ENCODE measurements at places on chromosomes 16 and 17.

DNA sequence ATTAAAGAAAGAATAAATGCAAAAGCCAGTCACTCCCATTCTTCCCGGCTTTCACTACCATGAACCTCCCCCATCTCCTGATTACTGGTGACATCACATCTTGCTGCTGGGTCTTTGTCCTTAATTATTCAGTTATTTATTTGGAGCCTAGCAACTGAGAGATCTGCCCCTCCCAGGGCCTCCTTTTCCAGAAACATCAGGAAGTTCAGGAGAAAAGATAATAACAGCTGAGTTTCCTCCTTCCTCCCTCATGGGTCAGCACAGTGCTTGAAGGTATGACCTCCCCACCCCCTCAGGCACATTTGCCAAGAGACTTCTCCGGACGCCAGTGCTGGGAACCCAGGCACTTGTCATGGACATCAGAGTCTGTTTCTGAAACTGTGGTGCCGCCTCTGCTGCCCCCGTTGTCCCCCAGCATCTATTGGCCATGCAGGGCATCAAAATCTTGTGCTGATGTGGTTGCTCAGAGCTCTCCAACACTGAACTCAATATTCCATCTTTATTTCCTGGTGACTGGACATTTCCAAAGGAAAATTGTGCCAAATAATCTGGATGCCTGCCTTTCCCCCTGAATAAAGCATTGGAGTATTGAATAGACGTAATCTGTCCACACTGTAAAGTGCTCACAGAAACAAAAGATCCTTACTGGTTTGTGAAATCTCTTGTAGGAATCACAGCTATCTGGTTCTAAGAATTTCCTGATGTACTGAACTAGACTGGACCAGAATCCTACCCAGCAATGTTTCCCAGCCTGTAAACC is 71.8 kb downstream of the ZNF18 start:
- DNase-seq, result no peak

GRCh38 chr16:19095654-19096053 is 18.1 kb upstream of the ITPRIPL2 start:
- DNase-seq, result no peak

- no peak for DNase-seq
Measured at GRCh38 chr17:41547921-41548843, 20.1 kb upstream of the KRT19 start.

DNA sequence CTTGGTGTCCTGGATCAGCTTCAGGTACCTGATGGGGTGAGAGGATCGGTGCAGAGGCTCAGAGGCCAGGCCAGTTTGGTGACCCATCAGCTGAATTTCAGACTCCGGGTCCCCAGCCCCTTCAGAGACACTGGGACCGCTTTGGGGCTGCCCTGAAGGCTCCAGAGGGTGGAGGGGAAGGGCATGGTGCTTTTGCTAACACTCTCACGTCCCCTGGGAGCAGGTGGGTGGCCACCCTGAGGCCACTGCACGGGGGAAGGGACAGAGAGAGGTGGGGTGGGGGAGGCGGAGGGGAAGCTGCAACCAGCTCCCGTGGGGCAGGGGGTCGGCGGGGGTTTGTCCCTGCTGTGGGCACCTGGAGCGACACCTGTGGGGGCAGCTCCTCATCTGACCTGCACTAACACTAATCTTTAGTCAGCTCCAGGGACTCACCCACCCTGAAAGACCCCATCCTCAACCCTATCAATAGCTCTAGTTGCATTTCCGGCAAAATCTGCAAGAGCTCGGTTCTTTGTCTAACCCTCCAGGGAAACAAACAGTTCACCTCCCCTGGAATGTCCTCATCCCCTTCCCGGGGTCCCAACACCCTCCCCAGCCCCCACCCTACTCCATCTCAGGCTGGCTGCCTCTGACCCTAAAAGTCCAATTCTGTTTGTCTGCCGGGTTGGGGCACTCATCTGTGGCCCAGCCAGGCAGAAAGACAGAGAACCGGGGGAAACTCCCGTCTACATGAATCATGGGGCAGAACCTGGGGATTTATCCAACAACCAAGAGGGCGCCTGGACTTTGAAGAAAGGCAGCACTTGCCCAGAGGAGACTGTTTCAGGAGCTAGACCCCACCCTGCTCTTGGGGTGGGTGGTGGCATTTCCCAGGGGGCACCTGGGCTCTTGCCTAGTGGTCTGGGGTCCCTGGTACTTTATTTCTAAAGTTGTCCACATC is 91.9 kb upstream of the CBX4 start:
- DNase-seq, result no peak

- no peak for DNase-seq
Measured at GRCh38 chr17:78951967-78952551, 26.9 kb upstream of the TIMP2 start.

- DNase-seq, result no peak
Measured at GRCh38 chr17:42179911-42180410, 981 bp downstream of the KCNH4 start.

DNA sequence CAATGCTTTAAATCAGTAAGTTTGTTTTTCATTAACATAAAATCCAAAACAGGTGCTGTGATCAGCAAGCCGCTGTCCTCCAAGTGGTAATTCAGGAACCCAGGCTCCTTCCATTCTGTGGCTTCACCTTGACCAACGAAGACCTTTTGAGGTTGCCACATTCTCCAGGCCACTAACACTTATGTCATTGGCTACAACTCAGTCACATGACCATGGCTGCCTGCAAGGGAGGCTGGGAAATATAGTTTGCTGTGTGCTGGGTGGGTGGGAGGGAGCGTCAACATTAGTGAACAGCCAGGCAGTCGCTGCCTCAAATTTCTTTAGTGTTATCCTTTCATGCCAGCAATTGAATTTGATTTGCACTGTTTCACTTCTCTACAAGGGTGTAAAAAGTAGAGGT is 549.2 kb downstream of the MAF start:
- DNase-seq, result no peak

GRCh38 chr17:73976676-73977521 is 226.6 kb upstream of the RPL38 start:
- DNase-seq, result no peak

Measured in spleen (tissue), 13 donors.